ENCODE measurements at places on chromosomes 11 and 22.

DNA sequence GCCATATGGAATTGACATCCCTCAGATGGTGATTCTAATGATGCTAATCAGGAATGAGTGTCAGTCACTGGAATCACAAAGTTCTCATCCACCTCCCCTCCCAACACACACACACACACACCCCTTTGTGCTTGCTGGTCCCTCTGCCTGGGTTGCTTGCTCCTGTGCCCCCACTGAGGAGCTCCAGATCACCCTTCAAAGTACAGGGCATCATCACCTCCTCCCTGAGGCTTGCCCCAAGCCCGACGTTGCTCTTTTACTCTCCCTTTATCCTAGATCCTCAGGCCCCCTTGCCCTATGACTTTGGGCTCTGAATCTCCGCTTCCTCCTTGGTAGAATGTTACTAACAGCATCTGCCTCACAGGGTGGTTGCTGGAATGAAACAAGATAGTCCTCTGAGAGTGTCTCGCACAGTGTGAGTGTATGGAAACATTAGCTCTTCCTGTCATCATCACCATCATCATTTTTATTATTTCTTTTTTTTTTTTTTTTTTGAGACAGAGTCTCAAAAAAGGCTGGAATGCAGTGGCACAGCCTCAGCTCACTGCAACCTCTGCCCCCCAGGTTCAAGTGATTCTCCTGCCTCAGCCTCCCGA lies 3.4 kb downstream of the TOM1 start:
- DNase-seq = no peak

- no peak for DNase-seq
Observed at GRCh38 chr11:46444305-46444704, 52.7 kb upstream of the CHRM4 start.

DNA sequence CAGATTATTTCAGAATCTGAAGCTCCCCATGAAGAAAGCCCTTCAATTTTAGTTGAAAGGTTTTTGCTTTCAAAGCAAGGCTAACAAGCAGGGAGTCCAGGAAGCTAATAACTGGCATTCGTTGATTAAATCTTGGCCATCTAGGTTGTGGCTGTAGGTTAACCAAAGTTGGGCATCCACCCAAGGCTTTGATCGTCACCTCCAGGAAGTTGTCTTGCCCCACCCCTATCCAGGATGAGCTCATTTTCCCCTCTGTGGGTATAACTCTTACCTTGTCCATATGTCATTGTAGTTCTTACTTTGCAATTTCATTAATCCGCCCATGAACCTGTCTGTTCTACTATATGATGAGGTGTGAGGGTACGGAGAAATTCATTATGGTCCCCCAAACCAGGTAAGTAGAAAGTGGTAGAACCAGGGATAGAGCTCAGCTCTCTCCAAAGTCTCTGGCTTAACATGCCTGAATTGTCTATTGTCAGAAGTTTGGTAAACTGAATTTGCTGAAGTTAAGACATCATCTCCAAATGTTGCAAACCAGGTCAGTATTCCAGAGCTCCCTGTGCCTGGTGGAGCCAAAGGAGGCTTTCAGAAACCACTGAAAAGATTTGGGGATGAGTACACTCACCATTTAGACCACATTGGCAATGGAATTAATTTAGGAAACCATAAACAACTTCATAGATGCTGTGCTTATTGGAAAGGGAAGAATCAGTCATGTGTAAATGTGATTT lies 97.1 kb downstream of the CD44 start:
- peak; percentile 48 for DNase-seq

DNA sequence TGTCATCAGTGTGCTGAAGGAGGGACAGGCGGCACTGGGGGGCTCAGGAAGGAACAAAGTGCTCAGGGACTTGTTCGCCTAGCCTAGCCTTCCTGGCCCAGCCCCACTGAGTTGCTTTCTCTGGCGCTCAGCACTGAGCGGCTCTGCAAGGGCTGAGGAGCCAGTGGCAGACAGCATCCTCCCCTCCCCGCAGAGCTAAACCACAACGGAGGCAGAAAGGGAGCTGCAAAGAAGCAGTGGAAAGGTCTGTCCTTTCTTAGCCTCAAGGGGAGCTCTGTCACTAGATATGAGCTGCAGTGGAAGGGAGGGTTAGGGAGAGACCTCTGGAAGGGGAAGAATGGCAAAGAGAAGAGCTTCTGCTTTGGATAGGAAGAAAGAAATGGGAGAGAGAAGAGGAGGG lies 89.7 kb upstream of the PHOX2A start:
- DNase-seq = no peak

GRCh38 chr22:42673898-42674401 lies 24.8 kb upstream of the CYB5R3 start:
- no peak for DNase-seq

DNA sequence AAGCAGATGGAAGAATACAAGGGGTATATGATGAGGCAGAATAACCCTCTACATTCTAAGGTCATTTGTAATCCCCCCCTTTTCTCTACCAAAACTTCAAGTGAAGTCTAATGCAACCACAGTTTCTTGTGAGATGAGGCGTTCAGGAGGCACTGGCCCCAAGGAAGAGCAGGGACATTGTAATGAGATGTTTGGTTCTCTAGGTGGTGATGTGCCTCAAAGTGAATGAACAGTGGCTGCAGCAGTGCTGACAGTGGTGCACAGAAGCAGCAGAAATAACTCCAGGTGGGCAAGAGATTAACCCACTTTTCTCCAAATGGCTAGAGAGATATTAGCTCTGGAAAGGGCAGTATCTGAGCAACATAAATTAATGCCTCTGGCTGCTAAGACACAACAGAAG lies 33.8 kb downstream of the PDGFD start:
- DNase-seq = no peak

DNA sequence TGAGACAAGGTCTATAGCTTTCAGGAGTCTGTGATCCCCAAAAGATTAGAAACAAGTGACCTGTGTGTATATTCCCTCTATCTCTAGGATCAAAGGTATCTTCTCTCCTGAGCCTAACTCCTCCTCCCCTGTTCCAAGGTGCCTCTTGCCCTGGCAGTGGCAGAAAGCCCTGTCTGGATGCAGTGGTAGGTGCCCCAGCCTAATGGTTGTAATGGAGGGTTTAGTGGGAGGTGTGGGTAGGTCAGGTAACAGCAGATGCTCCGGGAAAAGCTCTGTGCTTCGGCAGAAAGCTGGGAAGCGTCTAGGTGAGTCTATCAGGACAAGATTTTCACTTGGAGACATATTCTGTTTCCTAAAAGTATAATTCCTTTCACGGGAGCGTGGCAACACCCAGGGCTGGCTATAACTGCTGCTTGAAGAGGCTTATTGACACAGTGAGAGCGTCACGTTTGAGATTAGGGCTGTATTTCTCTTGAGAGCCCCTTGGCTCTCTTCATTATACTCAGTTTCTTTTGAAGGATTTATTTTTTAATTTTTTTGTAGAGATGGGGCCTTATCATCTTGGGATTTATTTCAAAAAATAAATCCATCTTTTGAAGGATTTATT lies 49.5 kb downstream of the PRR5L start:
- DNase-seq = no peak

DNA sequence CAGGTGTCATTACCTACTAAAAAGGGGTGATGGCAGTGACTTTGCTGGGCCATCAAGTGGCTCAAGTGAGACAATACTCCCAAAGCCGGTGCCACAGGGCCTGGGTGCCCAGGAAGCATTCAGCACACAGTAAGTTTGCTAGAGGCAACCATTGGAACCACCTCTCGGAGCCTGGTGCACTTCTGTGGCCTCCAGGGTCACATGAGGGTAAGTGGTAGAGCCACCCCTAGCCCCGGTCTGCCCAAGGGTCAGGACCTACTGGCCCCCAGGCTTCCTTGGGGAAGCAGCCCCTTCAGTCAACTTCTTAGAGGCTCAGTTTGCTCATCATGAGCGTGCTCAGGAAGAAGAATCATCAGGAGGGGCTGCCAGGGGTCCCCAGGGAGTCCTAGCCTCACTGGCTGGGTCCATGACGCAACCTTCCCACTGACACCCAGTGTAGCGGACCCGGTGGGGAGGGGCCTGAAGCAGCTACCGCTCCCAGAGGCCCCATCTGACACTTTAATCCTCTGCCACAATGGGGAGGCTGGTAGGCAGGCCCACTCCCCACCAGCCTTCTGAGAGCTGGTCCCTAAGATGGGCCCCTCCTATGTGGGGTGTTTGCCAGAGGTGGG lies 17.5 kb upstream of the RASL10A start:
- no peak for DNase-seq

- no peak for DNase-seq
Observed at GRCh38 chr11:89203814-89204213, 26.1 kb downstream of the TYR start.

- DNase-seq = peak; percentile 85
Observed at GRCh38 chr22:50529897-50530579, at the start of gene TYMP. Gene TYMP (minus strand): TSS chr22:50530012. CDS start chr22:50529709, 303 bp downstream.

- peak; percentile 78 for DNase-seq
Observed at GRCh38 chr22:19962246-19962908, 20.8 kb upstream of the TXNRD2 start.

DNA sequence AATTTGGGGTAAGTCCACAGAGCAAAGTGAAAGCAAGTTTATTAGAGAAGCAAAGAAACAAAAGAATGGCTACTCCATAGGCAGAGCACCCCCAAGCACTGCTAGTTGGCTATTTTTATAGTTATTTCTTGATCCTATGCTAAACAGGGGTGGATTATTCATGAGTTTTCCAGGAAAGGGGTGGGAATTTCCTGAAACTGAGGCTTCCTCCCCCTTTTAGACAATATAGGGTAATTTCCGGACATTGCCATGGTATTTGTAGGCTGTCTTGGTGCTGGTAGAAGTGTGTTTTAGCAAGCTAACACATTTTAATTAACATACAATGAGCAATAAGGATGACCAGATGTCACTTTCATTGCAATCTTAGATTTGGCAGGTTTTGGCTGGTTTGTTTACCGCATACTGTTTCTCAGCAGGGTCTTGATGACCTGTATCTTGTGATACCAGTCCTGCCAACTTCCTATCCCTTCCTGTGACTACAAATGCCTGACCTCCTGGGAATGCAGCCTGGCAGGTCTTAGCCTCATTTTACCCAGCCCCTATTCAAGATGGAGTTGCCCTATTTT lies 937 bp upstream of the C1QTNF6 start:
- no peak for DNase-seq

GRCh38 chr11:126660321-126660720 lies 304.8 kb downstream of the ST3GAL4 start:
- no peak for DNase-seq

DNA sequence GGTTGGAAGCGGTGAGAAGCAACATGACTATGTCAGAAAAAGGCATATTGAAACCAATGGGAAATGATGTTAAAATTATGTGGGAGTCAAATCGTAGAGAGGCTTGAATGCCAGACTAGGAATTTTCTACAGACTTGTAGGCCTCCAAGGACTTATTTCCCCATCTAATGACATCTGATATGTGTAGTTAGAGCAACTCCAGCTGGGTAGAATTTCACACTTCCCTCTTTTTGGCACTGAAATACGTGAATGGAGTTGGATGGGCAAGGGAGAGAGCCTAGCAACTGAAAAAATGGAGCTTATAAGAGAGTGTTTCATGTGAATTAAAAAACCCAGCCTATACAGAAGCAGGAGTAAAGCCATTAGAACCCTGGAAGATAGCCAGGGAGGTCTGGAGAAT lies 304.2 kb downstream of the INSC start:
- no peak for DNase-seq

DNA sequence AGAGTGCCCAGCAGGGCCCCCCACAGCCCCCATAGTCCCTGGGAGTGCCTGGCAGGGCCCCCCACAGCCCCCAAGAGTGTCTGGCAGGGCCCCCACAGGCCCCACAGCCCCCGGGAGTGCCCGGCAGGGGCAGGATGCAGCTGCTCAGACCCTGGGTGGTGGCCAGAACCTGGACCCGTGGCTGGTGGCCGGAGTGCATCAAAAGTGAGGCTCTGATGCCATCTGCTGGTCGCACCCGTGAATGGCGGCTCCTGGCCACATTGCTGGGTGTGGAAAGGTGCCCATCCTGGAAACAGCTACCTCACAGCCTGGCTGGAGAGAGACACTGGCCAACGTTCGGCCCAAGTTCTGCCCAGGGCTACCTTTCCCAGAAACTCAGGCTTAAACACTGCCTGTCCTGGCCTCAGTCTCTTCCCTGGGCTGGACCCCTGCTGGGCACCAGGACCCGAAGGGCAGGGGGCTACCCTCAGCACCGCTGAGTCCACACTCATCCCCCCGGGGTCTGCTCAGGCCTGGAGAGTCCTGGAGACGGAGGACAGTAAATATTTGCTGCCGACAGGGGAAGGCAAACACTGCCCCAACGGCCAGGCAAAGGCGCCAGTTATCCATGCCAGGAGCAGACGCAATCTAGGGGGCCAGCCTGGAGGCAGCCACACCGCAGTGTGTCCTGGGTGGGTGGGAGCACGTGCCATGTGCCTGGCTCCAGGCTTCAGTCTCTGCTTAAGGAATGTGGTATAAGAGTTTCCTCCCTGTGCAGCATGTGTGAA lies 4.4 kb downstream of the INS start:
- peak; percentile 63 for DNase-seq

GRCh38 chr22:17083811-17084441 lies 874 bp upstream of the IL17RA start:
- no peak for DNase-seq

DNA sequence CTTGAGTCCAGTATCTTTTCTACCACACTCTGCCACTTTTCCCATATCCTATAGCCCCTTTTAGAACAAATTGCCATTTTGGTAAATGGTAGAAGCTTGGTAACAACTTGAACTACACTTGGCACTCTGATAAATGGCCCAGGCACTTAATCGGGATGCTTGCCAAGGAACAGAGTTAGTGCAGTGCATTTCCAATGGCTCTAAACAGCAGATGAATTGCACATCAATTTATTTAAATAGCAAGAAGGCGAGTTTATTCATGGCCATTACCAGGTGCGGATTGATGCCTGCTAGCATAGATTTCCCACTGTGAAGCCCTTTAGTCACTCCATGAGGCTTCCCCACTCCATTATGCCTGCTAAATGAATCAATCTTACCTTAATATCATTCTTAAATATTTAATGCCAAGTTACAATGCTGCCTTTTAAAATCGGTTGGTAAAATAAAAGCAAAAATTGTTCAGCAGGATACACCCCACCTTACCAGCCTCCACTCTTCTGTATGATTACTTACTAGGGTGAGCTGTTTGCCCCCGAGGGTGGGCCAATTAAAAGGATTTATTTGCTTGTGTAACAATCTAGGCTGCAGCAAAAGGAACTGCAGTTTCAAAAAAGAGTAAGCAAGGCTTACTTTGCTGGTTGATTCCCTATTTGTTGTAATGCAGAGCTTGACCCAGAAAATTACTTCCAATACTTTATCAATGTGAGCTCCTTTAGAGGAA lies 136.0 kb upstream of the ARHGAP42 start:
- no peak for DNase-seq

GRCh38 chr11:59180168-59180776 lies 8.3 kb downstream of the DTX4 start:
- no peak for DNase-seq

GRCh38 chr11:76997512-76997911 lies 36.7 kb upstream of the B3GNT6 start:
- DNase-seq = no peak
